Stimulated activated CD4-positive, alpha-beta T cell treated with anti-CD3 and anti-CD28 coated beads, Interleukin-12 subunit alpha, Interleukin-12 subunit beta, amount 100 ng/mL, for 48 hours (primary cell): ENCODE measurements at places on chromosomes 12 and 14.

GRCh38 chr12:41289501-41289900 is 101.4 kb downstream of the PDZRN4 start:
- no peak for DNase-seq

DNA sequence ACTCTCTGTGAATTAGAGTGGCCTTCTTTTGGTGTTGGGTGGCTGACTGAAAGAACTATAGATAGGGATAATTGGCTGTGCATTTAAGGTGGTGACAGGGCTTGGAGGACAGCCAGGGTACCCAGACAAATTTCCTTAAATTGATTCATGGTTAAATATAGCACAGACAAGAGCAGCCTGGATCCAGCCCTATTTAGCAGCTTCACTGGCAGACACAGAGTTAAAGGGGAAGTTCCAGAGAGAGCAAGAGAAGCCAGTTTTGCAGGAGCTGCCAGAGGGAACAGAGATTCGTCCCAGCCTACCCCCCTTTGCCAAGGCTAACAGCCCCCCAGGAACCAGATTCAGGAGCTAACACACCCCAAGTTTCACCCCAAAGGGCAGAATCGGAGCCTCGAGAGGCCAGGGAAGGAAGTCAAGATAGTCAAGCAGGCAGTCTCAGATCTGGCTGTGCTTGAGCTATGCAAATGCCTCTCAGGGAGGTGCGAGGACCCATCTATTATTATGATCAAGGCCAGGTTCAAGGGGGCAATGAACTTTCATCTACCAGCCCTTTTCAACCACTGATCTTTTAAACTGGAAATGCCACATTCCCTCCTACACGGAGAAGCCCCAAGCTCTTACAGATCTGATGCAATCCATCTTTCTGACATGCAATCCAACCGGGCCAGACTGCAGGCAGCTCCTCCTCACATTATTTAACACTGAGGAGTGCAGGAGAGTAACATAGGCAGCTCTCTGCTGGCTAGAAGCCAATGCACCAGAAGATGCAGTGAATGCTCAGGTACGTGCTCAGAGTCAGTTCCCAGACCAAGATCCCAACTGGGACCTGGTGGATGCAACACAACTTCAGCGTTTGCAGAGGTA is 58.2 kb downstream of the DHRS2 start:
- DNase-seq: no peak

GRCh38 chr14:96285667-96286066 is 29.7 kb downstream of the BDKRB1 start:
- no peak for DNase-seq

DNA sequence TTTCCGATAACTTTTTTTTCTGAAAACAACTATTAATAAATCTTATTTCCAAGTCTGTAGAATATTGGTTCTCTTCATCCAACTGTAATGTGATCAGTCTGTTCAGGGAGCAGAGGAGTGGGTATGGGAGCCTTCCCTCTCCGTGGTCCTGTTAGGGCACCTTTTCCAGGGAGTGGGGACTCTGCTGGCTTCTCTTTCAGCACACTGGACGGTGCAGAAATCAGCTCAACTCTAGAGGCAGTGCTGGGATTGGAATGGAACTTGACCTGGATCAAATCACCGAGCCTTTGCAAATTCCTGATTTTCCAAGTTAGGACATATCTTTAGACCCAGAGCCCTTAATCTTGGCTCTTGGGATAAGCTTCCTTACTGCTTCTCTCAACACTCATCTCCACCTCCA is 630.4 kb downstream of the DIO2 start:
- no peak for DNase-seq

GRCh38 chr14:93036652-93037345 is 78.9 kb downstream of the ITPK1 start:
- DNase-seq: no peak

- no peak for DNase-seq
Observed at GRCh38 chr14:53011053-53011462, 60.2 kb upstream of the FERMT2 start.

GRCh38 chr12:46771268-46771827 is 54.4 kb downstream of the SLC38A4 start:
- no peak for DNase-seq

- no peak for DNase-seq
Observed at GRCh38 chr14:72402377-72402772, 470.1 kb downstream of the RGS6 start.

DNA sequence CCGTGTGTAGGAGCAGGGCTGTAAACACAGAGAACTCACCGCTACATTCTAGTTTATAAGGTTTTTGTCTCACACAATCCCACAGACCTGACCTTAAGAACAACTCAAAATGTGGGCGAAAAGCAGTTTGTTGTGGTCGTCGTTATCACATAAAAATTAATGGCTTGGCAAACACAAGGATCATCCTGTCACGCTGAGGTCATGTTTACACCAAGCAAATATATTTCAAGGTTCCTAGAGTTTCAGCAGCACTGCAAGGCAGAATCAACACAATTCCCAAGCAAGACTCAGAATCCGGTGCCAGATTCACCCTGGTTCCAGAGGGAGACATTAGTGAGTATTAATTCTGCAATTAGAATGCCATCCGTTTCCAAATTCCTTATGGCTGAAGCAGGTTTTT is 30.1 kb upstream of the MAP1LC3B2 start:
- DNase-seq: no peak

- no peak for DNase-seq
Observed at GRCh38 chr12:12537421-12537820, 25.2 kb downstream of the DUSP16 start.

DNA sequence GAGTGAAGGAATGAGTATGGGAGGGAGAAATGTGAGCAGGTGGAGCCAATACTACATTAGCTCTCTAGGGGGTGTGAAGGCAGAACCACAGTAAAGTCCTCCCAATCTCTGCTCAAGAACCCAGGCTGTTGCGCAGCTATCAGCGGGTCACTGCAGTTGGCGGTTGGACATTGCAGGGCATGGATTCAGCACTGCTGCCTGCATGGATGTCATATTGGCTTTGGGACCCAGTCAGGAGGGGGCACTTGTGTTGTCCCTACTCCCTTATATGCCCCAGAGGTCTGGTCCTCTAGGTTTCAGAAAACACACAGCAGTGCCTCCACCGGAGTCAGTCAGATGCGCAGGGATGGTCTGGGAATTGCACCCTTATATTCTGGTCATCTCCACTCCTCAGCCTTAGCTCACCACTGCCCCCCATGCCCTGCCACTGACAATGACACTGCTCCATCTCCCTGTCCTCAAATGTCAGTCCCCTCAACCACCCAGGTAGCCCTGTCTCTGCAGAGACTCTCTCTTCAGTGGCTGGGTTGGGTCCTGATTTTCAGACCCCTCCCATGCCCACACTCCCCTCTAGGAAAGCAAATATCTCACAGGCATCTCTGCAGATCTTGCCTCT is 9.6 kb downstream of the ZDHHC22 start:
- no peak for DNase-seq

- DNase-seq: no peak
Observed at GRCh38 chr14:102927346-102927877, 4.9 kb downstream of the AMN start.

DNA sequence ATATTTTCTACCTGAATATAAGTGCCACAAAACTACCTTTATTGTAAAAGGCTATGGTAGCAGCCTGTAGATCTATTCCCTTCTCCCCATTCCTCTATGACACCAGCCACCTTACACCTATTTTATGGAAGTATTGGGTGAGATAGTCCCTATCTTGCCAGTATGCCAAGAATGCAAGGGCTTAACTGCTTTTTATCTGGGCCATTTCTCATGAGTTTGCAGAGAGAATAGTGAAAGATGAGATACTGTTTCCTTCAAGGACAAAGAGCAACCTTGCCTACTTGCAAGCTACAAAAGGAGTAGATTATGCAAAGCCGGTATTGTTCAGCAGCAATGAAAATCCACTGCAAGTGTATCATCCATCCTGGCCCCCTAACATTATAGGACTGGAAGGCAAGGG is 1775.6 kb upstream of the SEL1L start:
- DNase-seq: no peak

DNA sequence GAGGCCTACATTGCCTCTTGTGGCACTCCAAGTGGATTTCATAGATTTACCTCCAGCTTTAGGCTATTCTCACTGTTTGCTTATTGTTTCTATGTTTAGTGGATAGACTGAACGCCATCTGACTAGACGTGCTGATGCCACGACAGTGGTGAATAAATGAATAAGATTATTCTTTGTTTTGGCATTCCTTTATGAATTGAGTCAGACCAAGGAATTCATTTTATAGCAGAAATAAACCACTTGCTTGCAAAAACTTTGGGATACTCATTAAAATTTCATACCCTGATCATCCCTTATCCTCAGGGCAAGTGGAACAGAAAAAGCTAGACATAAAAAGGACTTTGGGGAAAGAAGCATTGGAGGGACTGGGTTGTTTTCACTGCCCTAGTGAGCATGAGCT is 71.7 kb upstream of the FERMT2 start:
- no peak for DNase-seq

DNA sequence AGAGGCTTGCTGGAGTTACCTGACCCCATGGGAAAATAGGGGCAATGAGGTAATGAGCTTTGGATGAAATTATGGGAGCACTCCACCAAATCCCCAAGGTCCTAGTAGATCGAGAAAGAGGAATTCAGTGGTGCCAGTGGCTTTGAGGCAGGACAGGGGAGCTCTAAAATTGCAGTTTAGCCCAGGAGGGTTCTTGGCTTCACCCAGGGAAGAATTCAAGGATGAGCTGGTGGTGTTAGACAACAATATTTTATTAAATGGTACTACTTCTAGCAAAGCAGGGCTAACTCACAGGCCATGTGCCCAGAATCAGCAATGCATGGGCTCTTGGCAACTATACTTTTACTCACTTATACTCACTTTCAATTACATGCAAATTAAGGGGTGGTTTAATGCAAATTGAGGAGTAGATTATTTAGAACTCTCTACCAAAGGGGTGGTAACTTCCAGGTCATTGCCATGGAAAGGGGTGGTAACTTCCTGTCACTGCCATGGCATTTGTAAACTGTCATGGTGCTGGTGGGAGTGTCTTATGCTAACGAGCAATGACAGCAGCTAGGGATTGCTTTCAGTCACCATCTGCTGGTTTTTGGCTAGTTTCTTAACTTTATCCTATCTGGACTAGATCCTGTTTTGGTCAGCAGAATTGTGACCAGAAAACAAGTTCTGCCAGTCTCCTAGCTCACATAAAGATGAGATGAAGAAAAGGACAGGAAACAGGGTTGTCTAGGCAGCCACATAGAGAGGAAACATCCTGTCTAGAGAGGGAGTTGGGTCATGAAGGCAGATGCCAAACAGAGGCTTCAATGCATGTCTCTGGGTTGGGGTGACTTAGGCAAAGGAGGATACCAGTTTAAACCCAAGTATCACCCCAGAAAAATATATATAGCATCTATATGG is 64.7 kb downstream of the ZNF641 start:
- peak; percentile 9 for DNase-seq

DNA sequence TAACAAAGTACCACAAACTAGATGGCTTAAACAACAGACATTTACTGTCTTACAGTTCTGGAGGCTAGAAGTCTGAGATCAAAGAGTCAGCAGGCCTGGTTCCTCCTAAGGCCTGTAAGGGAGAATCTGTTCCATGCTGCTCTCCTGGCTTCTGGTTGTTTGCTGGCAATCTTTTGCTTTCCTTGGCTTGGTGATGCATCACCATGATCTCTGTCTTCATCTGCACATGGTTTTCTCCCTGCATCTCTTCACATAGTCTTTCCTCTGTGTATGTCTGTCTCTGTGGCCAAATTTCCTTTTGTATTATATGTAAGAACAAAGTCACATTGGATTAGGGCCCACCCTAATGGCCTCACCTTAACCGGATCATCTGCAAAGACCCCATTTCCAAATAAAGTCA is 168.5 kb downstream of the CAPZA3 start:
- no peak for DNase-seq

- DNase-seq: no peak
Observed at GRCh38 chr12:1853716-1854115, 33.4 kb downstream of the LRTM2 start.

DNA sequence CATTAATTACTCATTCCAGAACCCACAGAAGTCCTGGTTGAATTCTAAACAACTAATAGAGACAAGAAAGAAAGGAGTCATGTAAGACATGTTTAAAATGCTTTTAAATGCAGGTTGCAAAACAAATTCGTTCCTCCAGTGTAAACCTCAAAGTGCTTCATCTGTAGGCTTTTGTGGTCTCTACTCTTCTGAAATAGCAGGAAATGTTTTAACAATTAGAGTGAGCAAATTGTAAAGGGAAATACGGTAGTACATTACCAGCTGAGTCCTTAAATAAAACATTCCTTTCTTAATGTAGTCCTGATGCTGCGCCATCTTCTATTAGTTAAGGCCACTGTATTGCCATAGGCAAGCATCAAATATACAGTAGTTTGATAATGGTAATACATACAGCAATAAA is 1934.2 kb upstream of the SEL1L start:
- DNase-seq: no peak

- no peak for DNase-seq
Observed at GRCh38 chr12:51874000-51874399, 13.9 kb upstream of the ANKRD33 start.

GRCh38 chr12:12272869-12273268 is 6.0 kb upstream of the LRP6 start:
- DNase-seq: no peak

DNA sequence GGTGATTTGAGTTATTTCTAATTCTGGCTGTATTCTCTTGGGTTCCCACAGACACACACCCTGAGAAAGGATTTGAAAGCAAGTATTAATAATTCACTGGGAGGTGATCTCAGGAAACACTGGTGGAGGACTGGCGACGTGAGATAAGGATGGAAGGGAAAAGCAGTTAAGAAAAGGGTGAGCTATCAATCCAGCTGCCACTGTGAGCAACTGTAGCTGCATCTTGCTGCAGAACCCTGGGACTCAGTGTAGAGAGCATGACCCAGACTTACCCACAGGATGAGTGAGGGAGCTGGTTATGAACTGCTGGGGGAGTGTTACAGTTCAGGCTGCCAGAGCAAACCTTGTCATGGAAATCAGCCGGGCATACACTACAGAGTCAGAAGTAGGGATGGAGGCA is 71.9 kb downstream of the RESF1 start:
- no peak for DNase-seq

DNA sequence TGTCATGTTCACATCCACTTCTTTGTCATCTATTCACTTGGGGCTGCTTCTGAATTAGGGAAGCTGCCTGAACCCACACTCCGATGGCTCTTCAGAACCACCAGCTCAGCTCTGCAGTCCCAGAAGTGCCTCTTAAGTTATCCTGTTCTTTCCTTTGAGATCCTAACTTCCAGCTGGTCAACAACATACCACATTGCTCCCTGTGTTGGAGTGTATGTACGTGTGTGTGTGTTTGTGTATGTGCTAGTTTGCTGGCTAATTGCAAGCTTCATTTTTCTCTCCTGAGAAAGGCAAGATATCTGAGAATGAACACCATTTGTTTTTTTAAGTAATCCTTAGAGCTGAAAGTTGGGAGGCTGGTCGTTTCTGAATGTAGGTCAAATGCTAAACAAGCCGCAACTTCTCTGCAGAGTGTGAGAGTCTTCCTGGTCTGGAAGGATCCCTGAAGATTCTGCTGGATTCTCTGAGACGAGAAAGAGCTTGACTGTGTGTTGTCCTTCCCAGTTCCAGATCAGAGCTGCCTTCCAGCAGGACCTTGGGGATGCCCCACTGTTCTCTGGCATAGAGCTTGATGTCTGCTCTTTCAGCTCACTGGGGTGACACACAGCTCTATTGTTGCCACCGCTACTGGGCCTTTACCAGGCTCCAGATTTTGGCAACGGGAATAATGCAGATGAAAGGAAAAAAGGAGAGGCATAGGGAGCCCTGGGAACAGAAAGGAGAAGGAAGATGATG is 839 bp downstream of the GSG1 start:
- DNase-seq: no peak

- no peak for DNase-seq
Observed at GRCh38 chr12:84789184-84789583, 123.4 kb downstream of the SLC6A15 start.
